Activated CD8-positive, alpha-beta memory T cell treated with anti-CD3 and anti-CD28 coated beads, Interleukin-2, amount 10 ng/mL, durations not matched to agents 7 days and 5 days (primary cell): ENCODE measurements at places on chromosomes 12 and 14. TPM values are rescaled to one million over a fixed set of nuclear protein-coding genes. Genes with fewer than 3 reads are reported as not detected.

The TMEM229B gene
- total RNA-seq = 7.0 TPM

The FITM1 gene
- 0.91 TPM for total RNA-seq

GRCh38 chr12:132516095-132517012, 26.4 kb downstream of the FBRSL1 start:
- H3K36me3 ChIP-seq = peaks cover 16% of the 10 kb centered on the region
- H3K27me3 ChIP-seq = no peaks in the 10 kb centered on the region
- no peaks in the 10 kb centered on the region for H3K4me1 ChIP-seq
- no peak for DNase-seq

DNA sequence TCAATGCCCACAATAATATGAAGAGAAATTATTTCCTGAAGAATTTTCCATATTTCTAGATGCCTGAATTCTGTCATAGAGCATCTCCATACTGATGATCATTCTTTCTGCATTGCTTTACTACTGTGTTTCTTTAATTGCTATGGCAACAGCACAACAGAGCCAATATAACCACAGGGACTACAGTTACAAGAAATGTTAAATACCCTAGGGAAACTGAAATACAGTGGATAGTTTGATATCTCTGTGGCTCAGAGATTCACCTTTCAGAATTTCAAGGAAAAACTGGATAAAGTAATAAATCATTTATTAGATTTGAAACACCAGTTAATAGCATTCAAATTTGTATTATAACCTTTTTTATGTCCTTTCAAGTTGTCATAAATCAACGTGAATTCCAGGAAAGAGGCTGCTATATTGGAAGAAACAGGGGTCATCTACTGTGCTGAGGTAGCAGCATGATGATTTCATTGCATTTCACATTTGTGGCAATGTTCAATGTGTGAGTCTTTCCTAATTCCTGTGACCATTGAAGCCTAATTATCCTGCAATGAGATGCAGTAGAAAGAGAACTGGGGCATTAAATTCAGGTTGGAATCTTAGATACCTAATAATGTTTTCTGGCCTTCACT, 267.1 kb downstream of the LRFN5 start:
- no peak overlapping the region for H3K27ac ChIP-seq
- no peaks in the 10 kb centered on the region for H3K27me3 ChIP-seq
- no peaks in the 10 kb centered on the region for H3K36me3 ChIP-seq
- no peak overlapping the region for H3K4me3 ChIP-seq
- no peaks in the 10 kb centered on the region for H3K4me1 ChIP-seq
- no peak for DNase-seq

The FERMT2 gene
- total RNA-seq = 1.9 TPM

DNA sequence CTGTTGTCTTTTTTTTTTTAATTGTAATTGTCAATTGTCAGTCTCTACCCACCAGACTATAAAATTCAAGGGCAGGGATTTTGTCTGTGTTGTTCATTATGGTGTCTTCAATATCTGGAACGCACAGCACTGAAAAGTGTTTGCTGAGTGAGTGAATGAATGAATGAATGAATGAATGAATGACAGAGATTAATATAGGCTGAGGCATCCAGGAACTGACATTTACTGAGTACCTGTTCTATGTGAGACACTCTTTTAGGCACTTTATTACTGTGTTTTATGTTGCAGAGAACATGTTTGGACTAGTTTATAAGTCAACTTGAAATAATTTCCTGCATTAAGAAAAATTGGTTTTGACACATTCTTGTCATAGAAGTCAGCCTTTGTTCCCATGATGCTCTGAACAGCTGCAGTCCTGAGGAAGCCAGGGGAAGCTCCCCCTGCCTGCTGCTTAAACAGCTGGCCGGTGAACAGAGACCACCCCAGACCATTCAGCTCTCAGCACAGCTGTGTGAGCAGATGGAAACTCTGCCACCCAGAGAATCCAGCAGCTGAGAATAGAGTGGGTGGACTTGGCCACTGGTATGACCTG, 160.7 kb upstream of the CCND2 start:
- DNase-seq = peak; percentile 40
- peaks cover 3% of the 10 kb centered on the region for H3K36me3 ChIP-seq
- no peaks in the 10 kb centered on the region for H3K27me3 ChIP-seq

GRCh38 chr12:62694632-62695031, 228.0 kb downstream of the MON2 start:
- no peak for DNase-seq
- peaks cover 4% of the 10 kb centered on the region for H3K36me3 ChIP-seq
- H3K27me3 ChIP-seq = peaks cover 12% of the 10 kb centered on the region
- H3K4me3 ChIP-seq = no peak overlapping the region
- no peak overlapping the region for H3K27ac ChIP-seq
- peaks cover 30% of the 10 kb centered on the region for H3K4me1 ChIP-seq

GRCh38 chr14:101783260-101784016, 21.9 kb downstream of the PPP2R5C start:
- H3K27ac ChIP-seq = no peak overlapping the region
- peaks cover 6% of the 10 kb centered on the region for H3K27me3 ChIP-seq
- H3K4me3 ChIP-seq = no peak overlapping the region
- DNase-seq = no peak
- peaks cover 2% of the 10 kb centered on the region for H3K4me1 ChIP-seq

- DNase-seq = no peak
- H3K4me1 ChIP-seq = peaks cover 2% of the 10 kb centered on the region
- peaks cover 22% of the 10 kb centered on the region for H3K36me3 ChIP-seq
These were observed 56.7 kb downstream of the TTLL5 start for GRCh38 chr14:75717729-75718128.

GRCh38 chr12:56252649-56253048, 5.5 kb downstream of the ANKRD52 start:
- peaks cover 17% of the 10 kb centered on the region for H3K4me1 ChIP-seq
- no peak for DNase-seq
- no peak overlapping the region for H3K4me3 ChIP-seq
- peaks cover 21% of the 10 kb centered on the region for H3K36me3 ChIP-seq
- no peak overlapping the region for H3K27ac ChIP-seq
